ENCODE measurements at places on chromosomes 6 and 20.

DNA sequence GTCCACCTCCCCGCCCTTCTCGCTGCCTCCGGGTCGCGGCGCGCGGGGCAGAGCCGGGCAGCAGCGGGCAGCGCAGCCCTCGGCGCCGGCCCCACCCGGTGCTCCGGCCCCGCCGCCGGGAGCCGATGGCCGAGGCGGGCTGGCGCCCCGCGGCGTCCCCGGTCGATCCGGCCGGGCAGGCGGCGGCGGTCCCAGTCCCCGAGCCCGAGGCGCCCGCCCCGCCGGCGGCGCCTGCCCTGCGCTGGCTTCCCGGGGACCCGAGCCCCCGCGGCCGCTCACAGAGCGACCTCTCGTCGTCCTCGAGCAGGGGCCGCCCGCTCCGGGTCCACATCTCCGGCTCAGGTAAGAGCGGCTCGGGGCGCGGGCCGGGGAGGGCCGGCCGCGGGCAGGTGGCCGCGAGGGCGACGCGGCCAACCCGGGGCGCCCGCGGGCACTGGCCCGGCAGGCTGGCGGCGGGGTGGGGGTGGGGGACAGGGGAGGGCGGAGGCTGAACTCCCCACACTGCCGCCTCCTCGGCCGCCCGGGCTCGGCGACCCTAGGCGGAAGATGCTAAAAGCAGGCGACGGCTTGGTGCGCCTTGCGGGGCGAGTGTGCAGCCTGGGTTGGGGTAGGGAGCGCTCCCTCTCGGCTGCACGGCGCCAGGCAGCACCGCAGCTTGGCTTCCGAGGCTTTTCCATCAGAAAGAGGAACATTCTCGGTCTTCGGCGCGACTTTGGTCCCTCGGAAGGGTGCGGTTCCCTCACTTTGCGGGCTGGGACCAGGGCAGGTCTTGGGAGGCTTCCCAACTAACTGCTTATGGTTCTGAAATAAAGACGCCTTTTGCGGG is 25.6 kb upstream of the FUCA2 start:
- H3K27me3 ChIP-seq: no peaks in the 10 kb centered on the region
- H3K4me1 ChIP-seq: peaks cover 45% of the 10 kb centered on the region
- H3K4me3 ChIP-seq: peak overlapping the region; percentile 86
- DNase-seq: no peak
- H3K36me3 ChIP-seq: peaks cover 6% of the 10 kb centered on the region
- H3K27ac ChIP-seq: peak overlapping the region; percentile 93

DNA sequence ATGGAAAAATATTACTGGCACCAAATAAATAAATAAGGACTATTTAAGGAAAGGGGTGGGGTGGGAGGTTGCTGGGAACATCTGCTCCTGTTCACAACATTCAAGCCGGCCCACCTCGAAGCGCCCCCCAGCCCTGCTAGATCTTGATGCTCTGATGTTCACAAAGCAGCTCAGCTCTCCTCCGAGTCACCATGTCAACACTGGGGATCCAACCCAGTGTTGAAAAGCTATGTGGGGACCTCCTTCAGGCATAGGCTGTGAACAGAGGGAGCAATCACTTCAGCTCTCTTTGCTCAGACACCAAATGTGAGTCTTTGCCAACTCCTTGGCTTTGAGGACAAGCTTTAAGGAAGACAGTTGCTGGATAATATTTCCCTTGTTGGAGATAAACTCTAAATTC is 176.8 kb upstream of the NT5E start:
- H3K4me3 ChIP-seq: no peak overlapping the region
- no peaks in the 10 kb centered on the region for H3K4me1 ChIP-seq
- no peaks in the 10 kb centered on the region for H3K27me3 ChIP-seq
- no peak overlapping the region for H3K27ac ChIP-seq

DNA sequence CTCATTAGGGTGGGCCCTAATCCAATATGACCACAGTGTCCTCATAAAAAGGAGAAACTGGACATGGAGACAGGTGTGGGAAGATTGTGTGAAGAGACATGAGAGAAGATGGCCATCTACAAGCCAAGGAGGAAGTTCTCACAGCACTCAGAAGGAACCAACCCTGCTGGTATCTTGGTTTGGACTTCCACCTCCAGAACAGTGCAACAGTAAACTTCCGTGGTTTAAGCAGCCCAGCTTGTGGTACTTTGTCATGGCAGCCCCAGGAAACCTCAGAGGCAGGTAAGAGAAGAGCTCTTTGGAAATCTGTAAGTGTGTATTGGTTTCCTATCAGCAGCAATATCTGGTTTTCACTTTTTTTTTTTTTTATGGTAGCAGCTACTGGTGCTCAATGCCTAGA is 16.5 kb upstream of the CNKSR3 start:
- H3K27ac ChIP-seq: no peak overlapping the region
- H3K36me3 ChIP-seq: no peaks in the 10 kb centered on the region
- H3K27me3 ChIP-seq: peaks cover 9% of the 10 kb centered on the region
- peaks cover 5% of the 10 kb centered on the region for H3K4me1 ChIP-seq
- H3K4me3 ChIP-seq: no peak overlapping the region

- no peaks in the 10 kb centered on the region for H3K4me1 ChIP-seq
- DNase-seq: no peak
- no peaks in the 10 kb centered on the region for H3K36me3 ChIP-seq
- no peak overlapping the region for H3K4me3 ChIP-seq
Observed at GRCh38 chr20:23503649-23504048, 12.7 kb downstream of the CST8 start.

GRCh38 chr6:80618953-80619352 is 512.5 kb downstream of the BCKDHB start:
- DNase-seq: no peak
- H3K4me1 ChIP-seq: no peaks in the 10 kb centered on the region
- H3K36me3 ChIP-seq: no peaks in the 10 kb centered on the region

GRCh38 chr20:18443886-18444285 is 22.9 kb downstream of the DZANK1 start:
- H3K27me3 ChIP-seq: no peaks in the 10 kb centered on the region
- no peak overlapping the region for H3K27ac ChIP-seq
- no peaks in the 10 kb centered on the region for H3K4me1 ChIP-seq
- peaks cover 1% of the 10 kb centered on the region for H3K36me3 ChIP-seq

DNA sequence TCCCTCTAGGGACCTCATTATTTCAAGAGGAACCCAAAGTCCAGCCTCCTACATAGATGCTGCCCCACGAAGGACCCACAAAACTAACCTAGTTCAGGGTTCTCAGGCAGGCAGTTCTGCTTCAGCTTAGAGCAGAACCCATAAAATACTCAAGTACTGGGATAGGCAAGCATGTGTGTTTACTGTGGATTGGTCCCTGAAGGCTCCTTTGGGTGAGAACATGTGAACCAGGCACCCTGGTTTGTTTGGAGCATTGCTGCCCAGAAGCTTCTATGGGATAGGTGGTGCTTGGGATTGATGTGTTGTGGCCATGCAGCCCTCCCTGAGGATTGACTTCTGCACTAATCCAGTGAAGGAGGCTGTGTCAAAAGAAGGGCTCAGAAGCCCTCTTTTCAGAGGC is 14.9 kb upstream of the EFHC1 start:
- peaks cover 15% of the 10 kb centered on the region for H3K36me3 ChIP-seq
- no peak for DNase-seq
- peaks cover 8% of the 10 kb centered on the region for H3K4me1 ChIP-seq
- no peak overlapping the region for H3K4me3 ChIP-seq
- no peaks in the 10 kb centered on the region for H3K27me3 ChIP-seq

DNA sequence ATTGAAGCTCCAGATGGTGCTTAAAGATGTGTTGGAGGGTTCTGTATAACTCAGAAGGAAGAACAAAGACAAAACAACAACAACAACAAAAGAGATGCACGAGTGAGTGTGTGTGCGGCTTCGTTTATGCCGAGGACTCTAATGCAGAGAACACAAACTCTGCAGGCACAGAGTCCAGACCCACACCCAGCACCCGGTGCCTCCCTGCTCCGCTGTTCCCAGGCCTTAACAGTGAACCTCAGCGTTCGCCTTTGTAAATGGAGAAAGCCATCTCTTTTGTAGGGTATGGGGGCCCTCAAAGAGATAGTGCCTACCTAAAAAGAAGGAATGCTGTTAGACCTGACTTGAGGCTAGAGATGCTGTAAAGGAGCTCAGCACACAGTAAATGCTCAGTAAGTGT is 243.3 kb downstream of the ERMARD start:
- DNase-seq: no peak
- H3K4me3 ChIP-seq: no peak overlapping the region
- no peak overlapping the region for H3K27ac ChIP-seq
- H3K36me3 ChIP-seq: no peaks in the 10 kb centered on the region
- H3K4me1 ChIP-seq: peaks cover 7% of the 10 kb centered on the region

DNA sequence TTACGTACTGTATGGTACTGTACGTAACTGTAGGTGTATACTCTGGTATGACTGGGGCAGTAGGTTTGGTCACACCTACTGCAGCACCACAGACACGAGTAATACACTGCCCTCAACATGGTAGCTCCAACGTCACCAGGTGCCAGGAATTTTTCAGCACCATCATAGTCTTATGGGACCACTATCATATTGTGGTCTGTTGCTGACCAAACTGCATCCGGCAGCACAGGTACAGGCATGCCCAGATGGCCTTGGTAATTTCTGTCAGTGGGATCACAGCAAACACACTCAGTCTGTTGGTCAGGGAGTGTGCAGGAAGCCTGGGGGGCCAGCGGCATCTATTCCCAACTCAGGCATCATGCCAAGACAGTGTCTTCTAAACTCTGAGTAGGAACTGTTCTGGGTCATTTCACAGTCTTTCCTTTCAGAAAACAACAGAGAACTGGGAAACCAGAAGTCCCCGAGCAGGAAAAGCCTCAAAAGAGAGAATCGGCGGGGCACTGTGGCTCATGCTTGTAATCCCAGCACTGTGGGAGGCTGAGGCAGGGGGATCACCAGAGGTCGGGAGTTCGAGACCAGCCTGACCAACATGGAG is 5.8 kb downstream of the YTHDF1 start:
- peaks cover 49% of the 10 kb centered on the region for H3K36me3 ChIP-seq
- no peaks in the 10 kb centered on the region for H3K27me3 ChIP-seq
- H3K4me1 ChIP-seq: peaks cover 71% of the 10 kb centered on the region
- no peak overlapping the region for H3K4me3 ChIP-seq

DNA sequence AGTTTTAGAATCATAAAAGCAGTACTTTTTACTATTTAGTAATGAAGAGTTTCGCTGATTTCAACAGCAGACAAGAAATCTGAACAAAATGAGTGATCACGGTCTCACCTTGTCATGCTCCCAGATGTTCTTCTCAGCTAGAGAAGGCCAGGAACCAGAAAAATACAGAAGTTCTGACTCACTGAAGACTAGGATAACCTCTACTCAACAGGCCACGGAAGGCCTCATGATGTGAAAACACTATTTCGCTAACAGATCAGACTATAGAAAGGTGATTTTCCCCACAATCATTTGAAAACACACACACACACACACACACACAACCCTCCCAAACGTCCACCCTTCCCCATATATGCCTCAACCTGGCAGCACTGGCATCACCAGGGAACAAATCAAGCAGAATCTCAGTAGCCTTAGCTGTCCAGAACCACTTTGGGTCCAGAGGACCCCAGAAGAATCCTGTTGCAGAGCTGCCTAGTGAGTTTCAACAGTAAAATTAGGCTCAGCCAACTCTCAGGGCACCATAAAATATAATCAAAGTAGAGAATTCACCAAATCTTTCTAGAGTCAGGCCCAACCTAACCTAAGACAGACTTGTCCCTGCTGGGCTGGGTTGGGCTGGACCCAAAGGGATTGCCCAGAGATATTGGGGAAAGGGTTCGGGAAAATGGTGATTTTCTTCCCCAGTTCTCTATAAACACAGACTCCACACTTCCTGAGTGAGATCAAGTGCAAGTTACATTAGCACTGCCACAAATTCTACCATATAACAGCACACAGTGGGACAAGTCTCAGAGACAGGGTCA is 7.9 kb downstream of the EXOC2 start:
- peak overlapping the region; percentile 48 for H3K4me3 ChIP-seq
- peaks cover 12% of the 10 kb centered on the region for H3K36me3 ChIP-seq
- no peaks in the 10 kb centered on the region for H3K27me3 ChIP-seq

DNA sequence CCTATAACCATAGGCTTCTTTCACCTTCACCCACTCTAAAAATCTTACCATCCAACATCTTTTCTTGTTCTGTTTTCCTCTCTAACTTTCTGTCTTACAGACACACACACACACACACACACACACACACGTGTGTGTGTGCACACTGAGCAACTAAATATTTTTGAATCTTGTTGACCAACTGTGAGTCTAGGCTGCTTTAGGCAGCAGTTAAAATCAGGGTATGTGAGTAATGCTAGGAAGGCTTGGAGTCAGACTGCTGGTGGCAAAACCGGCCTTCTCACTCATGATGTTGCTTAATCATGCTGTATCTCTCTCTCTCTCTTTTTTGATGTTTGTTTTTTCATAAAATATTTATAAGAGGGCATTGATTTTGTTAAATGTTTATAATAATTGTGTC is 103.1 kb upstream of the TBX18 start:
- no peak overlapping the region for H3K4me3 ChIP-seq
- H3K27me3 ChIP-seq: no peaks in the 10 kb centered on the region
- no peak for DNase-seq
- H3K4me1 ChIP-seq: no peaks in the 10 kb centered on the region
- no peak overlapping the region for H3K27ac ChIP-seq

DNA sequence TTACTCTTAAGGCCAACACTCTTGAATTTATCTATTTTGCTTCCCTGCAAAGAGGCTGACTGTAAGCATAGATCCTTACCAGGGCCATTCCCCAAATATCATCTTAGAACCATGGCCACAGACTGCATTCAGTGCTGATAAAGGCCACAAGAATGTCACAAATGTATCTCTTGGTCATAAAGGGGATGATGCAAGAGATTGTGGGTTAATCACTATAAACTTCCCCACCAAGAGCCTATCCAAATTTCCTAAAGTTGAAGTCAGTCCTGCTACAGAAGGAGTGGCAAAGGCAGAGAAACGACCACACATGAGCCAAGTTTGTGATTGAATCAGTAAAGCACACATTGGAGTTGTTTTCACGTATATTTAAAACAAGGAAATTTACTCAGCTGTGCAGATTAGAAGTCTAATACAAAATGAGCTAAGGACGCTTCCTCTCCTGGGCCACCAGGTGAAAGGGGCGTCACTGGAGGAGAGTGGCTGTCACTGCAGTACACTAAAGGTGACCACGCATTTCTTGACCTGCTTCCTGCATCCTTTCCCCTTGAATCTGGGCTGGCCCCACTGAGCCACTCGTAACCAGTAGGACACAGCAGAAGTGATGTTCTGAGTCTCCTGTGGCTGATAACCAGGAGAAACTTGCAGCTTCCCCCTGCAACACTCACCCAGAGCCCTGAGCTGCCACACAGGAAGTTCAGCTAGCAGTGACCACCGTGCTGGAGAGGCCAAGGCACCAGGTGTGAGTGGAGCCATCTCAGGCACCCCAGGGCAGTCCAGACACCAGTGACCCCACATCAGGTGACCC is 181.9 kb downstream of the SYNDIG1 start:
- H3K4me1 ChIP-seq: no peaks in the 10 kb centered on the region
- H3K36me3 ChIP-seq: peaks cover 2% of the 10 kb centered on the region
- H3K4me3 ChIP-seq: no peak overlapping the region
- DNase-seq: no peak

DNA sequence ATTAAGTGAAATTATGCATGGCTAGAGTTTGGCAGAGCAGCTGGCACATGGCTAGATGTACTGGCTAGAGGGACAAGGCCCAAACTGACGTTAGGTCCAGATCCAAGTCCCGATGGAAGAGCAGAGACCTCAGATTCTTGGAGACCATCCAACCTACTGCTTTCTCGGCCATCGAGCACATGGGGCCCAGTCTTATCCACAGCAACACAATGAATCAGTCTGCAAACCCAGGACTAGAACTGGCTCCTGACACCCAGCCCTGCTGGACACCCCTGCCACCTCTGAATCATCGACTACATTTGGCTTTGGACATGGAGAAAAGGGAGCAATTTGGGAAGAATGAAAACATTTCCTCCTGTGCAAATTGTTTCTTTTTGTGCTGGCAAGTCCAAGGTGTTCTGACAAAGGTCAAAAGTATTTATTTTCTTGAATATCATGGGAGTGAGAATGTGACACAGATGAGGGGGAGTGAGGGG is 23.9 kb upstream of the YWHAB start:
- no peak for DNase-seq
- H3K27ac ChIP-seq: no peak overlapping the region
- no peaks in the 10 kb centered on the region for H3K36me3 ChIP-seq
- H3K4me1 ChIP-seq: no peaks in the 10 kb centered on the region
- H3K4me3 ChIP-seq: no peak overlapping the region
